ENCODE measurements at places on chromosomes 11 and 22.

GRCh38 chr11:10309163-10310093 is 4.6 kb downstream of the ADM start:
- no peak for DNase-seq

DNA sequence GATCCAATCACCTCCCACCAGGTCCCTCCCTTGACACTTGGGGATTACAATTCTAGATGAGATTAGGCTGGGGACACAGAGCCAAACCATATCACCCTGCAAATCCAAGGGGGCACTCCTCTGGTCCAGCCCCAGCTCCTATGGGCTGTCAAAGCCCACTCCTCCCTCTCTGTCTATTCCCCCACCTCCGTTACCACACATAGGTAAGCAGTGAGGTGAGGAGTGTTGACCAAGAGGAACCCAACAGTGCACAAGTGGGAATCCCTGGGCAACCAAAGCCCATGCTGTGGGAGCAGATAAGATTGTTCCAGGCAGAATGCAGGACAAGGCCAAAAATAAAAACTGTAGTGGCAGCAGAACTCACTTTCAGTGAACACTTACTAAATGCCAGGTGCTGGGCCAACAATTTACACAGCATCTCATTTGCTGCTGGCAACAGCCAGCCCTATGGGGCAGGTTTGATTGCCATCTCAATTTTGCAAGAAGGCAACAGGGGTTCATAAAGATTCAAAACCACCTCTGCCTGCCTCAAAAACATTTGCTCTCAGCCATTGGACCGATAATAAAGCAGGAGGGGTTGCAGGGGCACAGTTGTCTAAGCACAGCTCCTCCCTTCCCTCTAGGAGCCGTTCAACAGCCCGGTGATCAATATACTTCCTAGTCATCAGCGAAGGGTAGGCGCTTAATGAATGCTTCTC is 8.9 kb downstream of the SDF2L1 start:
- DNase-seq = no peak

DNA sequence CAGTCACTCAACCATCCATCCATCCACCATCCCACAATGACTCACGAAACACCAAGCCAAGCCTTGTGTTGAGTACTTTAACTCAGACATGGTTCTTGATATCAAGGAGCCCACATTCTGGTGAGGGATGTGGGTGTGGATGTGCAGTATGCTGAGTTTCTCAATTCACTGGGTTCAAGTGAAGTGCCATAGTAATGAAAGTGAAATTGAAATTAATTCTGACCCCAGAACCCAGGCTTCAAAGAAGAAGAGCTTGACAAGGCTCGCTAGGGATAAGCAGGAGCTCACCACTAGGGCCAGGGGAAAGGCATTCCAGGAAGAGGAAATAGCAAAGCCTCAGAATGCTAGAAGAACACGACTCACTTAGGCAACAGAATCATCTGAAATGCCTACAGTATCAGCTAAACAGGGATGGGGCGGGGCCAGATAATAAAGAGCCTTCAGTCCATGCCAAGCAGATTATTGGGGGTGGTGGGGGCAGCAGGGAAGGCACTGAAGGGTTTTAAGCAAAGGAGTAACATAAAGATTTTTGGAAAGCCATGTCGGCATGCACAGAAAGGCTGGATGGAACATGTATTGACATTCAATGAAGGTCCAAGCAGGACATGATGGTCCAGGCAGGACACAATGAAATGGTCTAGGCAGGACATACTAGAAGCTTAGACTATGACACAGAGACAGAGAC is 37.2 kb downstream of the RTL6 start:
- DNase-seq = no peak

GRCh38 chr11:36478700-36479329 is 31.3 kb downstream of the TRAF6 start:
- DNase-seq = no peak

GRCh38 chr11:66688561-66689534 is 11.2 kb upstream of the RBM4B start:
- DNase-seq = no peak

DNA sequence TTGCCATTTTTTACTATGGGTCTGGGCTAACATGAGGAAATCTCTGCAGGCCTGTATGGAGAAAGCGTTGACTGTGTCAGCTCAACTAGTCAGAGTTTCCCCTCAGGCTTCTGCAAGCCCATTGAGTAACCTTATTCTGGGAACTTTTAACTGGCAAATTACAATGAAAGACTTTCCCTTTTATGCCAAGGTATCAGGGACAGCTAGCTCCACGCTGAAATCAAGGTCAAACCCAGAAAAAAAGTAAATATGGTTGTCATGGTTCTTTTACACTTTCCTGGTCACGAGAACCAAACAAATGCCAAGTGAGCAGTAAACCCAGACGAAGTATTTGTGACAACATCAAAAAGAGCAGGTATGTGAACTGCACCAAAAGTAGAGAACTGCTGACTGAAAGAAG is 13.8 kb downstream of the OSBP start:
- DNase-seq = no peak

DNA sequence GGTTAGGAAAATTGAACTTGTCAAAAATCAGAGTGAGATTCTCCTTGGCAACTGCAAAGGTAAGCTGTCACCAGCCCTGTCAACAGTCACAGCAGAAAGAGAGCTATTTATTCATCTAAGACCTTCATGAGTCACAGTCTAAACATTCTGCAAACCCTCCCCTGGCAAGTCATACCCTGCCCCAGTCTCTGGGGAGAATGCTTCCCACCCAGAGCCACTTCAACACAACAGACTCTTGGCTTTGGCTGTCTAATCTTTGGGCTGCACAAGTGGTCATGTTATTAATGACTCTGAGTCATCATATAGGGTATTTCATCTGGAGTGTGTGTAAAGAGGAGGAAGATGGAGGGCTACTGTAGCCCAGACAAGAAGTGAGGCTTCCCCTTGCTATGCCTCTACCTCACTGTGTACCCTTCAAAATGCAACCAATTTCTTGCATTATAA is 153.4 kb downstream of the CCDC34 start:
- no peak for DNase-seq

DNA sequence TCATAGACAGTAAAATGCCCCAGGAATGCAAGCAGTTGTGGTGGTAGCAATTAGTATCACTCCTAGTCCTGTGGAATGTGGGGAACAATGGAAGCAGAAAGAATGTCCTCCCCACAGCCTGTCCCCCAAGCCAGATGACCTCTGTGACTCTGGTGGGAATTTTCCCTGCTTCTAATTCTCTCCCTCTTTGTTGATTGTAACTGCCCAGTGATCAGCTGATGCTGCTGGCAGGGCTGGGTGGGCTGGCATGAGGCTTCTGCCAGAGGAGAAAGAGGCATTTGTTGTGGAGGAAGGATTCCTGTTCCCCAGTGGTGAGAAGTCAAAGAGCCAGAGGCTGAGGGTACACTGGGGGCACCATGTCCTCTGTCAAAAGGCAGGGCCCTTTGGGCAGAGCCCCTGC is 116.7 kb upstream of the NCAM1 start:
- no peak for DNase-seq

DNA sequence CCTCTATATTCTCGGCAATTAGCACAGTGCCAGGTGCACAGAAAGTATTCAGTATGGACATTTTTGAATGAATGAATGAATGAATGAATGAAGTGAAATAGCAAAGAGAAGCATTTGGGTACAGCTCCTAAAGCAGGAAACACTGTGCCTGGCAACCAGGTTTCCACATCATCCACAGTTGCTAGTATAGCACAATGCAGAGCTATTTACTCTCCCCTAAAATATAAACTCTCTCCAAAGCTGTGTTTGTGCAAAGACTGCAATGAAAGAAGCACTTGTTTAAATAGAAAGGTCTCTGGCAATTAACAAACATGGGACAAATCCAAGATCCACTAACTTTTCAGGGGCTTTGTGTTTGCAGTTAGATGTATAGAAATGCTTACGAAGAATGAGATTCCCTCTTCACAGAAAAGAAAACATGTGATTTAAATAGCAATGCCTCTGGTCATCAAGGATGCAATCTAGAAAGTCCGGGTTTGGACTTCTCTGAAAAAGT is 103.0 kb upstream of the OPCML start:
- no peak for DNase-seq

GRCh38 chr11:113534625-113535024 is 59.4 kb upstream of the DRD2 start:
- no peak for DNase-seq

- no peak for DNase-seq
Observed at GRCh38 chr11:9266926-9267325, 1.8 kb upstream of the DENND5A start.

DNA sequence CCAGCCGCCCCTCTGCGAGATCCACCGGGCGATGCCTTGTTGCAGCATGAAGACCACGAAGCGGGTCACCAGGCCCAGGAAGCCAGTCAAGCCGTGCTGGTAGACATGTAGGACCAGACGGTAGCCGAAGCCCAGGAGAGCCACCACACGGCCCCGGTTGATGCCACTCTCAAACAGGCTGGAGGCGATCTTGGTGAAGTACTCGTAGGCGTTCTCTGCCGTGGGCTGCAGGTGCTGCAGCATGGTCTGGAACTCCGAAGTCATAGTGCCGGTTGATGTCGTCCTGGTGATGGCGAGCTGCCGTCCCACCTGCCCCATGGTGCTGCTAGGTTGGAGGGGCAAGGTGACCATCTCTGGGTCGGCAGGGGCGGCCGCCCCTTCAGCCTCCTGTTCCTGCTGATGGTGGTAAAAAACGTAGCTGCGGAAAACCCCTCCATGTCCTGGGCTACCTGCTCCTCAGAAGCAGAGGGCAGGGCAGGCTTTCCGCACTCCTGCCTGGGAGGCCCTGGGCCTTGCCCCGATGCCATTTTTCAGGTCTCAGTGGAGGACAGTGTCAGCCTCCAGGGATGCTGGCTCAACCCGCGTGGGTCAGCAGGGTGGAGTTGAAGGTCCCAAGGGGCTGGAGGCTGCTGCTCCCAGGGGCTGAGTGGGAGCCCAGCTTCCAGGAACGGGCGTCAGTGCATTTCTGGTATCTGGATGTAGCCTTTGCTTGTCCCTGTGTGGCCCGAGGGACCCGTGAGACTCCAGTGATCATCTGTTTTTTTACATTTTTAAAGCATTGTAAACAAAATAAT is 98.7 kb downstream of the ADAMTS15 start:
- no peak for DNase-seq

DNA sequence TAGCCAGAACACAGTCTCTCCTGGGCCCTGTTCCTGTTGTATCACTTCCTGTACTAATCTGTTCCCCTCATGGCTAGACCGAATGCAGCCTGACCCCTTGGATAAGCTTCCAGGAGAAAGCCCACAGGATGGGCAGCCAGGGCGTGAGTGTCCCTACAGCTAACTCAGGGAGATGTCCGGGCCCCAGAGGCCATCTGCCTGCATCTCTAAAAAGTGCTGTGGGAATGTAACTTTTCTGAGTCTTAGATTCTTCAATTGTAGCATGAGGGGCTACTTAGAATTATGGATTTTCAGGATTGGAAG is 7.7 kb upstream of the MALAT1 start:
- no peak for DNase-seq

DNA sequence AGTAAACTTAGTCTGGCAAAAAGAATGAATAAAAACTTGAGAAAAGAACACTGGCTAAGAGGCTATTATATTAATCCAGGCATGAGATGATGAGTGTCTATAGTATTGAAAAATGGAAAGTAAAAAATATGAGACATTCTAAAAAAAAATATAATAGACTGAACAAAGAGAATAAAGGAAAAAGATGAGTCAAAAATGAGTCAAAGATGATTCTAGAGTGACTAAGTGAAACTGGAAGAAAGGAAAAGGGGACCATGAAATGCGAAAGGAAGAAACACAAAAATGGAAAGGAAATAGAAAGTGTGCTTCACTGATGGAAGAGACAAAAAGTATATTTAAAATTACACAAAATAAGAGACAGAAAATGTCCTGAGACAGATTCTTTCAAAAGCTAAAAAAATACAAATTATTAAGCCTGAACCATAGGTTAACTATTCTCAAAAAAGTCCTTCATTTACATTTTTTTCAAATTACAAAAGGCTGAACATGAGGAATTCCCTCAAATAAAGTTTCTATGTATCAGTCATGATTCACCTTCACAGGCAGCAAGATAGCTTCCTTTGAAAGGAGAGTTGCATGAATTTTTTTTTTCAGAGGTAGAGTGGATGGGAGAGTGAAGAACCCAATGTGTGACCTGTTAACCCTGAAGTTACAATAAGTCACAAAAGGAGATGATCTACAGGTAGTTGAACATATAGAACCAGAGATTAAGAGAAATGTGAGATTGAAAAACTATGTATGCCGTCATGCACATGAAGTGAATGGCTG is 75.2 kb downstream of the EIF3M start:
- DNase-seq = no peak

- DNase-seq = no peak
Observed at GRCh38 chr22:19955241-19956128, 13.9 kb upstream of the TXNRD2 start.

- no peak for DNase-seq
Observed at GRCh38 chr11:32073644-32074026, 17.2 kb upstream of the RCN1 start.

DNA sequence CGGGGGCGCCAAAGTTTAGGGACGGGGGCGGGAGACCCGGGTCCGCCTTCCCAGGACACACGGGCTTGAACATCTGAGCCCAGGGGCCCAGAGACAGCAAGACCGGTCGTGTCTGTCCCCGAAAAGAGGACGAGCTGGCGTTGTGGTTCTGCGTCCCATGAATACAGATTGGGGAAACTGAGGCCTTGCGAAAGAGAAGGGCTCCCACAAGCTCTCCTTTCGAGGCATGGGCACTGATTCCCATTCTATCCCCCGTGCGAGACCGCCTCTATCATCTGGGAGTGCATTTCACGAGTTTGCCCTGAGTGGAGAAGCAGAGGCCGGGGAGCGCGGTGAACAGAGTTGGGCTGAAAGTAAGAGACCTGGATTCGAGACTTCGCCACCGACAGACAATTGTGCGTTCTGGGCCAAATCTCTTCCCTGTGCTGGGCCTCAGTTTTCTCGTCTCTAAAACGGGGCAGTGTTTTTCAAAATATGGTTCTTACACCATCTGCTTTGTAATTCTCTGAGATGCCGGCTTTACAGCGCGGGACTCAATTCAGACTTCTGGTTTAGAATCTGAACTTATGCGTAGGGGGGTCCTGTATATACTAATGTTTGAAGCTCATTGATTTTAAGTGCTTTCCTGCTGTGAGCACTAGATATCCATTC is 471 bp downstream of the RNF185 start:
- no peak for DNase-seq

- DNase-seq = no peak
Observed at GRCh38 chr22:23062616-23063538, 7.4 kb upstream of the GNAZ start.

GRCh38 chr11:13316528-13316961 is 39.0 kb downstream of the BMAL1 start:
- no peak for DNase-seq

- peak; percentile 33 for DNase-seq
Observed at GRCh38 chr11:74749127-74749964, 697 bp downstream of the RNF169 start.

- no peak for DNase-seq
Observed at GRCh38 chr11:134951305-134951700, 539.3 kb upstream of the B3GAT1 start.

DNA sequence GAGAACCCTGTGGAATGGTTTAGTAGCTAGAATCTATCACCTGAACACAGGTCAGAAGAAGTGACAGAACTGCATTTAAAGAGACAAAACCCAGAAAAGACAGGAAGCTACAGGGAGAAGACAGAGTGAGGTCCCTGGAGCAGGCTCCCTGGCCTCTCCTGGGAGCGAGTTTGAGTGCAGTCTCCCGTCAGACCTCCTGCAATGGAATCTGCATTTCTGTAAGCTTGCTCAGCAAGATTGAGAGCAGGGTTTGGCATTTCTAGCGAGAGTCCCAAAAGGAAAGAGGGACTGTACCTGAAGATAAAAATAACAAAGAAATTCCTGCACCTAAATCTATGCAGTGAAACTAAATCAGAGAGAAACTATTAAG is 74.2 kb downstream of the MORC2 start:
- no peak for DNase-seq
